ENCODE measurements at places on chromosomes 5 and 9.

- DNase-seq: peak; percentile 69
These were observed at the start of gene ADAMTS2 for GRCh38 chr5:179345433-179346321. ADAMTS2 (minus strand) TSS chr5:179345461; CDS start chr5:179345328, 133 bp downstream.

GRCh38 chr5:156974328-156974727 is 11.3 kb upstream of the TIMD4 start:
- DNase-seq: no peak

DNA sequence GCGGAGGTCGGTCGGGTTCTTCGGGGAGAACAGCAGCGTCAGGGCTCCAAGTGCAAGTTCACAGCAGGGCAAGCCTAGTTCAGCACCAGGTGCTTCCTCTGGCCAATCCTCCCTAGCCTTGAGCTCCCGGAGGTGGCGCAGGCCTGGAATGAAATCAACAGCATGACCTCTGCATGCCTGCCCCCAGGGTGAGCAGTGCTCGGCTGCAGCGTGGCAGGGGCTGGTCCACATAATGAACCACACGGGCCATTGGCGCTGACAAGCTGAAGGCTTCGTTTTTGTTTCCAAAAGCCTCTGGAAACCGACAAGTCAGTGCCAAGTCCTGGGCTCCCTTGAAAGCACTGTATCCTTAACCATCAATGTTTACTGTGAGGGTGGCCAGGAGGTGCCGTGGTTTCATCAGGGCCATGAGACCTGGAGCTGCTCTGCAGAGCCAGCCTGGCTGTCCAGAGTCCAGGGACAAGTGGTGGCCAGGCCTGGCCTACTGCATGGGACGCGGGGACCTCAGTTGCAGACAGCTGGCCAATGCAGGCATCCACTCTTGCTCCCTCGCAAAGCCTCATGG is 2.1 kb upstream of the INPP5E start:
- DNase-seq: no peak

DNA sequence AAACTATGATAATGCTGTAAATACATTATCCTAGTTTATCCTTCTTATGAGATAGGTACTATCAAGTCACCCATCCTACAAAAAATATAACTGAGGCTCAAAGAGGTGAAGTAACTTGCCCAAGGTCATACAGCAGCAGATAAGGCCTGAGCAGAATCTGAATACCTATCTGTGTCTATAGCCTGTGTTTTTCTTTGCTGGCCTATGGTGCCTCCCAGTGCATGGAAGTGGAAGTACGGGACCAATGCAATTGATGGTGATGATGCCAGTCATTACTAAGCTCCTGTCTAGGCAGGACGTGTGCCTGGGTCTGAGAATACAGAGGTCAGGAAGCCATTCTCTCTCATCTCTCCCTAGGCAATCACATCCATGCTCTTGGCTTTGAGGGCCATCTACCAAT is 67.8 kb downstream of the FAT2 start:
- DNase-seq: no peak

DNA sequence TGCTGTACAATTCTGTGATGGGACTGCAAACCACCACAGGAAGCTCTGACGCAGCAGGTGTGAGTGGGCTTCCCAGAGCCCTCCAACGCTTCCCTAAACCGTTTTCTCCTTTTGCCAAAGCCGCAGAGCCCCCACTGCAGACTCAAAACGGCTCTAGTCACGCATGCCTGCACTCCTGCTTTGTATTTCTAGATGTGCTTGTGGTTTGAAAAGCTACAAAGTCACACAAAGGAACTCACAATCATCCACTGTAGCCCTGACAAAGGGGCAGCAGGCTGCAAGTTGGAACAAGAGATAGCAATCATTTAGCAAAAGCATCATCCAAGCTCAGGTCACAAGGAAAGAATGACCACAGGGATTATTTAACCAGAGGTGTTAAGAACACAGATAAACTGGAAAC is 79.3 kb downstream of the PTPN3 start:
- DNase-seq: no peak

DNA sequence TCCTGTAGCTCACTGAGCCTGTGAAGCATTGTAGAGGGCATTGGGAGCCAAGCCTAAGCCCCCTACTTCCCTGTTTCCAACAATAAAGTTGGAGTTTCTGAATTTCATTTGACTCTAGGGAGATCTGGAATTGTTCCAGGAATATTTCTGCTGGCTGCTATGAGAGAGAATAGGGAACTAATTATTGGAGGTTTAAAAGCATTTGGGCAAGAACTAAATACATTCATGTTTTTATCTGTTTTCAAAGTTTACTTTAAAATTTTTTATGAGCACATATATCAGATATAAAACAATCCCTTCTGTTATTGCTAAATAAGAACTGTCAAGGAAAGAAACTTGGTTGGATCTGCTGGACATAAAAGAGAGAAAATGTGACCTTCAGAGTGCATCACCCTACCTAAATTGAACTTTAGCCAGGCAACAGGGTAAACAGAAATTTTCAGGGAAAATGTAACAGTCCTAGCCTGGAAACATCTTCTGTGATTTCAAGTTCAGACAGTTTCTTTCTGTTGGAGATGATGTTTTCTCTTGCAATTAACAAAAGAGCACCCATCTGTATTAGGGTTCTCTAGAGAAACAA is 19.3 kb upstream of the LECT2 start:
- no peak for DNase-seq
